ENCODE measurements at places on chromosomes 16 and 17. TPM values are rescaled to one million over a fixed set of nuclear protein-coding genes. Genes with fewer than 3 reads are reported as not detected.

The CETP gene
- not detected for polyA plus RNA-seq

- no peak for DNase-seq
These were observed 37.2 kb downstream of the CDK5R1 start for GRCh38 chr17:32523827-32524552.

- peak; percentile 43 for DNase-seq
These were observed 88.5 kb downstream of the SMG6 start for GRCh38 chr17:2214929-2215615.

GRCh38 chr16:85639529-85640253 is 26.6 kb downstream of the GSE1 start:
- DNase-seq: peak; percentile 92

DNA sequence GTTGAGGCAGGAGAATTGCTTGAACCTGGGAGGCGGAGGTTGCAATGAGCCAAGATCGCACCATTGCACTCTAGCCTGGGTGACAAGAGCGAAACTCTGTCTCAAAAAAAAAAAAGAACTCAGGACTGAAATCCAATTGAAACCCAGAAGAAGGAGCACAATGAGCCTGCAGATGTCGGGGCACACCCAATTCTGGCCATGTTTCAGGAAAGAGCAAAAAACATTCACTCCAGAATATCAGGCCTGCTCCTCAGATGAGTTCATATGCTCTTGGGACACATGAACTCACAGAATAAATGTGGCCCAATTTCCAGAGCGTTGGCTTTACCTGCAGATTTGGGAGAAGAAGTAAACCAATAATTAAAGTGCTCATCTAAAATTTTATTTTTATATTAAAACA is 3.0 kb upstream of the CMTM2 start:
- no peak for DNase-seq

DNA sequence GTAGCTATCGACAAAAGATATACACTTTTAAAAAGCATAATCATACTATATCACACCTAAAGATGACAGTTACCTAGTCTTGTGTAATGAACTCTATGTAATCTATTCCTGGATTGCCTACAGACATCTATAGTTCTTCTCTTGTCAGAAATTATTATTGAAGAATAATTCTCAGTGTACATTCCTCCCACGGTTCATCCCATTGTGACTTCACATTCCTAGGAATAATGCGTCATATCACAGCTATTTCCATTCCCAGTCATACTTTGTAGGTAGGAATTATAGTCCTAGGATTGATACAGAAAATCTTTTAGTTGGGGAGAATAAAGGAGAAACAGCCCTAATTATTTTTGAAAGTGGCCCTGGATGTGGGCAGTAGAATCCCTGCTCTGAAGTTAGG is 44.0 kb upstream of the ABCC11 start:
- DNase-seq: no peak

Data from SK-N-SH (cell line).